ENCODE measurements at places on chromosomes 5 and 9.
A peak's percentile ranks its signal among the peaks of the same experiment; 100 is the strongest.

GRCh38 chr5:13249854-13250253 is 694.6 kb downstream of the DNAH5 start:
- DNase-seq: no peak

DNA sequence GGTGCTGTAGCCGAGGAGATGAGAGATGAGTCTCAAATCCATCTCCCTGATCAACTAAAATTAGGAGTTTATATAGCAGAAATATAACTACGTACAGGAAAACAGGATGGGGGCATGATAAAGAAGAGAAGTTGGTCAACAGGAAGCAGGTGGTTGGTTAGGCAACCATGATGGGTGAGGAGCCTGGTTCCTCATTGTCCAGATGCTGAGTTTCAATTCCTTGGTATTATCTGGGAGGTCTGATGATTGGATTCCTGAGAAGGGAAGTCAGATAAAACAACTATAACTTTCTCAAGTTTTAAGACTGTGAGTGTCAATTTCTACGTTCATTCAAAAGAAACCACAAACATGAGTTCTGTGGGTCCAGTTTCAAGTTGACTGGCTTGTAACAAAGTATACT is 323.9 kb downstream of the MTRR start:
- no peak for DNase-seq

GRCh38 chr9:6149315-6149714 is 66.3 kb upstream of the IL33 start:
- no peak for DNase-seq

GRCh38 chr9:124108216-124108615 is 96.6 kb downstream of the LHX2 start:
- DNase-seq: peak; percentile 80

Data from NCI-H1092 treated with DMSO at 0.1 percent for 48 hours (cell line).